ENCODE measurements at places on chromosomes 6 and 20.

DNA sequence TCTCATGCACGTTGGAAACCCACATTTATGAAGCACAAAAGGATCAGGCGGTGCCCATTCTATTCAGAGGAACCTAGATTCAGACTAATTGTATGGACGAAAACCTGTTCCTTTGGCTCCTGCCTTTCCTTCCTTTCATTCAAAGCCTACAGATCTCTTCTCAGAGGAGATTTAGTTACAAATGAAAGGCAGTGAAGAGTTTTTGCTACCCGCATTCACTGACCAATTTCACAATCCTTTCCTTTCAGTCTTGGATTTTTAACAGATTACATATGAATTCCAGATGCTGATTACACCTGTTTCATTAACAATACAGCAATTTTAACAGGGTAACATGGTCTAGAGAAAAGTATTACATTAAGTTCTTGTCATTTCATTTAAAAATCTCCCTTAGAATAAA is 32.0 kb downstream of the TMEM242 start:
- no peak for DNase-seq

- no peak for DNase-seq
Measured at GRCh38 chr6:112037783-112038216, 16.1 kb upstream of the CCN6 start.

- no peak for DNase-seq
Measured at GRCh38 chr6:154805288-154805911, 72.2 kb downstream of the SCAF8 start.

- DNase-seq, result no peak
Measured at GRCh38 chr6:148240461-148240840, 102.2 kb upstream of the SASH1 start.

GRCh38 chr6:134512981-134513391 is 195.1 kb upstream of the SGK1 start:
- no peak for DNase-seq

- DNase-seq, result no peak
Measured at GRCh38 chr6:139473731-139474130, 99.3 kb upstream of the CITED2 start.

DNA sequence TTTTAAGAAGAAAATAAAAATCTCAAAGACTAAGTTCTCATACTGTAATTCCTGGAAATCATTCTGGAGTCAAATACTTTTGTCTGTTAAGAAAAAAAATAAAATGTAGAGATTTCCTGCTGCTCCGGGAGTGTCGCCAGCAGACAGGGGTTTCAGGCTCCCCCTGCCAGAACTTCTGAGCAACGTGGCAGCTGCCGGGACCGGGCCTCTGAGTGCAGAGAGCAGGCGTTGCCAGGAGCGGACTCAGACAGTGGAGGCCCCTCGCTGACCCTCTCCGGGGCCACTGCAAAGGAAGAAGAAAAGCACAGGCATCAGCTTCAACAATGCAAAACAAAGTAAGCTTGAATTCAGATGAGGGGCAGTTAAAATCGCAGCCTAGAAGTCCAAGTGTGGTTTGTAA is 95.5 kb downstream of the THBS2 start:
- DNase-seq, result no peak

GRCh38 chr6:117906958-117907600 is at the start of gene SLC35F1:
SLC35F1 (plus strand) TSS chr6:117907264.
- DNase-seq, result no peak

GRCh38 chr20:62596921-62597320 is 45.4 kb upstream of the SLCO4A1 start:
- no peak for DNase-seq

GRCh38 chr6:71486461-71486860 is 197.8 kb downstream of the OGFRL1 start:
- no peak for DNase-seq

- no peak for DNase-seq
Measured at GRCh38 chr20:14067603-14068002, 72.3 kb downstream of the MACROD2 start.

- no peak for DNase-seq
Measured at GRCh38 chr6:75759207-75759606, 10.2 kb downstream of the MYO6 start.

DNA sequence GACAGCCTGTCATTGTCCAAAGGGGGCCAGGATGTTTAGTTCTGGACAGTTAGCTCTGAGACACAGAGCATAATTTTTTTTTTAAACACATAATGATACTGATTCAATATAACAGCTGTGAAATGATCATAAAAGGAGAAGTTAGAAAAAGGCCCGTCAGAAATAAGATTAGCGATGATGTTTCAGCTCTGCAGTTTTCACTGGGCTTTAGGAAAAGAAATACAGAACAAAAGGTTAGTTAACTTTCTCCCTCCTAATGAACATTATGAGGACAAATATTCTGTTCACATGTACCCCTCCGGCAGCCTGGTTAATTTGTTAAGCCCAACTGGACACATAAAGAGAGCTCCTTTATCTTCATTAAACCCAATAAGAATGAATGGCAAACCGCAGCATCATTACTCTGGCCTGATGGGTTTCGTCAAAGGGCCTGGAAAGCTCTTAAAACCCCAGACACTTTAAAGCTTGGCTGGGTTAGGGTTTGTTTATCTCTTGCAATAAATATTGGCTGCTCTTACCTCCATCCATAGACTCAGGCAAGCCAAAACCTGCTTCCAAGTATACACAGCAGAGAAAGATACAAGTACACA is 394.6 kb downstream of the KIF16B start:
- DNase-seq, result no peak

- no peak for DNase-seq
Measured at GRCh38 chr6:114712129-114712662, 369.4 kb upstream of the HS3ST5 start.

DNA sequence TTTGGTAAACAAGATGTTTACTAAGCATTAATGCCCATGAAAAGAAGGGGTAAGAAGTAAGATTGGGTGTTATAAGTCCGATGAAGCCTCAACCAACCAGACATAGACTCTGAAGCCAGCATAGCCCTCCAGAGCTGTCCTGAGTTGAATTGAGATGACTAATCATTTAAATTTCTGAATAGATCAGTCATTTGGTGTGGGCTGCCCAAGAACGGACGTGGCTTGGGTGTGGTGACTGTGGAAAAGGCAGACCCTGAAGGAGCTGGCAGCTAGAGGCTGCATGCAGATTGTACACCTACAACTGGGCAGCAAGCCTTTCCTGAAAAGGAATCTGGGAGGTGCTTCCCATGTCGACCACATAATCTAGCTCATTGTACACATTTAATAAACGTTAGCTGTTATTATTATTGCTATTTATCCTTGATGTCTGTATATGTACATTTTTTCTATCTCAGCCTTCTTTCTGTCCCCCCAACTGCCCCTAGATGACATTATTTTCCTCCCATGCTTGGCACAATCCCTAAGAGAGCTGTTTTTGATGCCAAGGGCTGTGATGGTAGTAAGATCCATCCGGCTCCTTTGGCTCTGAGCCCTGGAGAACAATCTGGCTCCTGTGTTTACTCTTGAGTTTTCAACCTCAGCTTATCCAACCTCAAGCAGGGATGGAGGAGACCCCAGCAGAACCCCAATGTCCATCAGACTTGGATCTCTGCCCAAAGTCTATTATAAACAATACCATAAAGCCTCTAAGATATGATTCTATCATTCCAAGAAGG is 57.6 kb upstream of the JAG1 start:
- no peak for DNase-seq

GRCh38 chr20:51497542-51498467 is 44.7 kb downstream of the NFATC2 start:
- DNase-seq, result no peak

GRCh38 chr6:155443168-155443567 is 12.5 kb downstream of the NOX3 start:
- no peak for DNase-seq

- DNase-seq, result no peak
Measured at GRCh38 chr6:149483849-149484655, 762 bp downstream of the ZC3H12D start.

GRCh38 chr20:57666106-57666833 is 43.5 kb downstream of the PMEPA1 start:
- DNase-seq, result no peak

GRCh38 chr6:16362296-16362695 is 123.9 kb downstream of the GMPR start:
- DNase-seq, result no peak

DNA sequence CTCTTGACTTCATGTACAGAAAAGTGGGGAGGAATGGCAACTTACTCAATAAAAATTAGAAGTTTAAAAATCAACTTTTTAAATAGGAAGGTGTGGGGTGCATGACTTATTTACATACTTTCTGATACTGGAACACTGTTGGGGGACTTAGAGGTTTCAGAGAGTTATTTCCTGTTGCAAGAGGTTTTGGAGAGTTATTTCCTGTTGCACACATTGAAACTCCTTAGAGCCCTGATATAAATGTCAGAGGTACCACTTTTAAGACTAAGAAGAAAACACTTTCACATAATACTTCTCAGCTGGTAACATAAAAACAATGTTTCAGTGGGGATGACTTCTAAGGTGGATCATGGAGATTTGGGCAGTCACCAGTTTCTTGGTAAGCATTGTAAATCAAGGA is 579.9 kb downstream of the MMUT start:
- no peak for DNase-seq

DNA sequence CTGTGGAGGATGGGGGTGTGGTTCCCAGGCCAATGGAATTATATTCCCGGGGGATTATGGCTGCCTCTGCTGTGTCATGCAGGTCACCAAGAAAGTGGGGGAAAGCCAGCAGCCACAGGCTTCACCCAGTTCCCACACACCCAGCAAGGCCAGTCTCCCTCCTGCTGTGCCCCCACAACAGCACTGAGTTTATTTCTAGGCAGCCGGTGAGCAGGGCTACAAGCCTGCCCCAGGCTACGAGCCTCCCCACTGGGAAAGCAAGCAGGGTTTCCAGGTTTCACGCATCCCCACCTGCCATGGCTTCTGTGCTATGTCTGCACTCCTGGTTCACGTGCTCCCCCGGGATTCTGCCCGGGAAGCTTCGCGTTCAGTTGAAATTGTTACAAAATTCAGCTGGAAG is 72.6 kb downstream of the ERMARD start:
- no peak for DNase-seq

DNA sequence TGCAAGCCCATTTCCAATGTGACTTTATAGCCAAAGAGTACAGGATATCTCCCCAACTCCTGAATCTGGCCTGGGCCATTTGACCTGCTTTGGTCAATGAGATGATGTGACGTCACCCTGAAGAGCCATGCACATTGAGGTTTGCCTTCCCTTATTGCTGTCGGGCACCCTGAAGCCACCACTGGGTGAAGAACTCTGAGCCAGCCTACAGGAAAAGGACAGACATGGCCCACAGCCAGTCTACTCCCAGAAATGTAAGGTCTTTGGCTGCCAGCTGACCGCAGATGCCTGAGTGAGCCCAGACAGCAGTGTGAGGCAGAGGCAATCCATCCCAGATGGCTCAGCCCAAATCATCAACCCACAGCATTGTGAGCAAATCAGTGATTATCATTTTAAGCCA is 3.7 kb upstream of the SYNDIG1 start:
- no peak for DNase-seq

DNA sequence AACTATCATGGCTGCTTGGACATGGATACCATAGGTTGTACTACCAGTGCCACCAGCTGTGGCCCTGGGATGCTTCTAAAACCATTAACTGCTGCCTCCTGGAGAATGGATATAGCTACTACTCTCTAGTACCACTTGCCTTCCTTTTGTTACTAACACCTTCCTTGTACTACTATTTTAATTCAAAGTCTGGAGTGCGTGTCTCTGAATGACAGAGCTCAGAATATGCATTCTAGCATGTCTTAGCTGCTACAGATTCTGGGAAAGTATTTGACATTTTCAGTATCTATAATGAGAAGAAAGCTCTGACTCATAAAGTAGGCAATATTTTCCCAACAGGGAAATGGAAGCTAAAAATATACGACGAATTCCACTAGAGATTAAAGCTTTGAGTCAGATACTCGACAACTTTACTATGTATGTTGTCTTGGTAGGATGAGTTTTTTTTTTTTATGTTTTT is 112.3 kb downstream of the PFDN4 start:
- no peak for DNase-seq

DNA sequence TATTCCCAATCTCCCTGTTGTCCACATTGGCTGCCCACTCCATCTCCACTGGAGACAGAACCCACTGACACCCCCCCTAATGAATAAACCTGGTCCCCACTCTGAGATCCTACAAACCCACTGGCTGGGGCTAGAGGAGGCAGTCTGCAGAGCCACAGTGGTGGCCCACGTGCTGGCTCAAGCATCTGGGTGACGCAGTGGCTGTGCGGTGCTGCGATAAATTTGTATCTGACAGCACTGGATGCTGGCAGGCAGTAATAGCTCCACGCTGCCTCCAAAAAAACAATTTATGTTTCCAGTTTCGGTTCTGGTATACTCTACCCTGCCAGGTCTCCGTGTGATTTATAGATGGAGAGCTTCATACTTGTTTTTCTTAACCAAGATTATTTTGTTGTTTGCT is 87.1 kb upstream of the SYNDIG1 start:
- no peak for DNase-seq

All from stimulated activated CD8-positive, alpha-beta memory T cell treated with anti-CD3 and anti-CD28 coated beads, Interleukin-15, amount 100 ng/mL, for 4 hours (primary cell).